Esophagus muscularis mucosa (tissue), 4 donors: ENCODE measurements at places on chromosomes 7 and 10. TPM values are rescaled to one million over a fixed set of nuclear protein-coding genes. Genes with fewer than 3 reads are reported as not detected.

- no peak for DNase-seq
- H3K27ac ChIP-seq, result no peak overlapping the region
- no peaks in the 10 kb centered on the region for H3K36me3 ChIP-seq
- H3K4me1 ChIP-seq, result no peaks in the 10 kb centered on the region
These were observed 43.7 kb downstream of the DNAJB9 start for GRCh38 chr7:108613147-108613948.

DNA sequence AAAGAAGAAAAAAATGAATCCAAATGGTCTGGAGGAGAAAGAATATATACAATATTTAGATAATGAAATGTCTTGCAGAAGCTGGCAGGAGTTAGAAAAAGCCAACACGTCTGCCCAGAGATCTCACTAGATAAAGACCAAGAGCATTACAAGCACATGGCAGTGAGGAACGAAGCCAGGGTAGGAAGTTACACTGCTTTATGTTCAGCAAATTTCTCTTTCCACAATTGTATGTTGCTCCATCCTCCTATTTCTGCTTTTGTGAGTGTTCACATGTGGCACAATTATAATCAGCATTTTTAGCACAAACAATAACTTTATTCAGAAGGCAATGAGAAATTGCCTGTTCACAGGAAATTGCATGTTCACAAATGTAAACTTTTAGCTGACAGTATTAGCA, 53.7 kb downstream of the LRRC17 start:
- DNase-seq, result peak; percentile 34
- no peaks in the 10 kb centered on the region for H3K4me1 ChIP-seq
- no peaks in the 10 kb centered on the region for H3K36me3 ChIP-seq
- H3K4me3 ChIP-seq, result no peak overlapping the region

GRCh38 chr7:11300241-11300640, 326.6 kb downstream of the PHF14 start:
- no peak overlapping the region for H3K27ac ChIP-seq
- H3K4me3 ChIP-seq, result no peak overlapping the region
- no peaks in the 10 kb centered on the region for H3K36me3 ChIP-seq
- DNase-seq, result no peak
- H3K4me1 ChIP-seq, result no peaks in the 10 kb centered on the region
- H3K27me3 ChIP-seq, result no peaks in the 10 kb centered on the region

Gene DNAJB12
- 27.8 TPM for total RNA-seq

DNA sequence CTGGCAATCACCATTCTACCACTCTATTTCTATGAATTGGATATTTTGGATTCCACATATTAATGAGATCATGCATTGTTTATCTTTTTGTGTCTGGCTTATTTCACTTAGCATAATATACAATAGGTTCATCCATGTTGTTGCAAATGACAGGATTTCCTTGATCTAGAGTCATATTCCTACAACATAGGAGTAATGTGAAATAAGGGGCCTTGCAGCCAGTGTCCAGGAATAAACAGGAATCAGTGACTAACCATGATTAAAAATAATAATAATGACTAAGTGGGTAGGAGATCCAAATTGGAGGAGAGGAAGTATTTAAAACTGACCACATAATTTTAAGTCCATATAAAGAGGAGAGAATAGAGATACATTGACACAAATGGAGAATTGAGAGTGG, 49.9 kb downstream of the SCIN start:
- no peaks in the 10 kb centered on the region for H3K4me1 ChIP-seq
- no peak overlapping the region for H3K4me3 ChIP-seq
- no peak overlapping the region for H3K27ac ChIP-seq
- H3K36me3 ChIP-seq, result no peaks in the 10 kb centered on the region
- DNase-seq, result no peak
- H3K27me3 ChIP-seq, result no peaks in the 10 kb centered on the region
